ENCODE measurements at places on chromosomes 6 and 20.
A peak's percentile ranks its signal among the peaks of the same experiment; 100 is the strongest.

DNA sequence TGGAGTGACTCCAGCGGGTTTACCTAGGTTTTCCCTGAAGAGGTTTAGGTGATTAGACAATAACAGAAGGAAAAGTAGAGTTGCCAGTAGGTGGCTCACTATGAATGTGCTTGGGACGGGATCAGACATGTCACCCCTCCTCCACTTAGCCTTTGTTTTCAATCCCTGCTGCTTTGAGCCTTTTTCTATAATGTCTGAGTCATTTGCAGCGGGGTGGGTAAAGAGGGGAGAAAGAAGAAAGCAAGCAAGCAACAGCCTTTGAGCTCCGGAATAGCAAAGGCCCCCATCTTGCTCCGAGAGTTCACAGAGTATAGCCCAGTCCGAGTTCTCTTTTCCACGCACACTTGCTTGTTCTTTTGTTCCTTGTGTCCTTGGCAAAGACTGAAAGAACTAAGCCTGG lies 129.1 kb downstream of the PACRG start:
- peak; percentile 64 for DNase-seq
- no peak overlapping the region for H3K27ac ChIP-seq
- no peaks in the 10 kb centered on the region for H3K36me3 ChIP-seq
- no peaks in the 10 kb centered on the region for H3K4me1 ChIP-seq
- no peak overlapping the region for H3K4me3 ChIP-seq

DNA sequence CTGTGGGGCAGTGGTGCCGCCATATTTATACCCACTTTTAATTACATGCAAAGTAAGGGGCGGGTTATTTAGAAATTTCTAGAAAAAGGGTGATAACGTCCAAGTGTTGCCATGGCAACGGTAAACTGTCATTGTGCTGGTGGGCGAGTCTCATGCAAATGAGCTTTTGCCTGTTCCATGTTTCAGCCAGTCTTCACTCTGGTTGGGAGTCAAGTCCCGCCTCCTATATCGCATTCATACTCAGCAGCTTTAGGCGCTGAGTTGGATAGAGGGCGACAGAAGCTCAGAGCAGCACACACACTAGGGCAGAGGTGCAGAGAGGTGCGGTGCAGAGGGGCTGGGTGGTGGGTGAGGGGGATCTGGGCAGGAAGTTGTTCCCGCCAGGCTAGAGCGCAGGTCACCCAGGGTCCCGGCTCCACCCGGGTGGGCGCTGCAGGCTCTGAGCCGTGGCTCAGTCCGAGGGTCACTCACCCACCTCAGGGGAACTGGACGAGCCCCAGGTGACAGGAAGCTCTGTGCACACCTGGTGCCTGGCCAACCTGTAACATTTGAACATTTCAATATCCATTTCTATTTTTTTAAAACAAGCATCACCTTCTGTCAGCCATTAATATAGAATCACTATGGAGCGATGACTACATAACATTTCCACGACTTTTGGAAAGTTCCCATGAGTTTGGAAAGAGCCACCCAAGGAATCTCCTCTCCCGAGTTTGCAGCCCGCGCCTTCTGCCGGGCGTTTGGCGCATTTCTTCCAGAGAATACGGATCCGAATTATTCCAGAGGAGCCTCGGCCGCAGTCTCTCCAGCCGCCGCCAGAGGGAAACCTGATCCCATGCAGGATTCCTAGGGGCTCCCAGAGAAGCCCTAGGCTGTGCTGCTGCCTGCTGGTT lies 89.1 kb upstream of the PHACTR3 start:
- no peak overlapping the region for H3K27ac ChIP-seq
- 0 out of 3 replicates have a peak, but pooled peaks cover 2% of the 10 kb centered on the region for H3K27me3 ChIP-seq
- H3K4me1 ChIP-seq, result no peaks in the 10 kb centered on the region
- no peak overlapping the region for H3K4me3 ChIP-seq

DNA sequence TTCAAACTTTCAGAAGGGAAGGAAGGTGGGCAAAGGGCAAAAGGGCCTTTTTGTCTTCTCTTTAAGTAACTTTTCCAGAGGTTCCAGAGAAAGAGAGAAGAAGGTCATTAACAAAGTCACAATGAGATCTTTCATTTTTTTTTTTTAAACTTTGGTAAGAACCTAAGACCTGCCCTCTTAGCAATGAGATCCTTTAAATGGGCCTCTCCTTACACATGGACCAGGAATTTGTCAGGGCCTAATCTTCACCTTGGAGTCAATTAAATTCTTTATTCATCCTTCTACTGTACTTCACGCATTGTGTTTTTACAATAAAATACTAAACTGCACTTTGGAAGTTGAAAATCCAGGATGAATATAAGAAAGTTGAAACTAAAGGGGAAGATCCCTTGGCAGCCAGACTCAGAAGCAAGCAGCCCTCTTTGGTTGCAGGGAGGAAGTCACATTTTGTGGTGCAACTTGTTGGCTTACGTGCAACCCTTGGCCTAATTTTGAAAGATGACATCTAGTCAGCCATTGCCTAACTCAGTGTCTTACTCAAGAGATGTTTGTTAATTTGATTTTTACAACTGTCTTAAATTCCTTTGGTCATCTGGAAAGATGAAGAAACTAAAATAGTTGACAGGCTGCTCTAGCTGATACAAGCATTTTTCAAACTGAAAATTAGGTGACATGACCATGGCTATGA lies 11.9 kb upstream of the TMEM170B start:
- DNase-seq, result no peak
- H3K27ac ChIP-seq, result no peak overlapping the region
- H3K4me3 ChIP-seq, result no peak overlapping the region
- no peaks in the 10 kb centered on the region for H3K4me1 ChIP-seq
- peaks cover 5% of the 10 kb centered on the region for H3K27me3 ChIP-seq

DNA sequence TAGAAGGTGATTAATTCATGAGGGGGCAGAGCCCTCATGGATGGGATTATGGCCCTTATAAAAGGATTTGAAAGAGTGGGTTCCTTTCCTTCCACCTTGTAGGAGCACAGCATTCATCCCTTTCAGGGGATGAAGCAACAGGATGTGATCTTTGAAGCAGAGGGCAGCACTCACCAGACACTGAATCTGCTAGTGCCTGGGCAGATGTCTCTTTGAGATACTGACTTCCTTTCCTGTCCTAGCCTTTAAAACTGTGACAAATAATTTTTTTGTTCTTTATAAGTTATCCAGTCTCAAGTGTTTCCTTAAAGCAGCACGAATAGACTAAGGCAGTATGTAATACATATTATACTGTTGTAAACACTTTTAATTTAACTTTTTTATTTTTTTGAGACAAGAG lies 538.6 kb upstream of the RNF217 start:
- H3K4me3 ChIP-seq, result no peak overlapping the region
- H3K4me1 ChIP-seq, result no peaks in the 10 kb centered on the region
- no peaks in the 10 kb centered on the region for H3K27me3 ChIP-seq

GRCh38 chr6:163640641-163641040 lies 226.1 kb downstream of the QKI start:
- no peaks in the 10 kb centered on the region for H3K4me1 ChIP-seq
- H3K27ac ChIP-seq, result no peak overlapping the region
- DNase-seq, result no peak
- no peaks in the 10 kb centered on the region for H3K36me3 ChIP-seq
- no peak overlapping the region for H3K4me3 ChIP-seq
- no peaks in the 10 kb centered on the region for H3K27me3 ChIP-seq

All from HepG2 (cell line).